ENCODE measurements at places on chromosomes 11 and 22. TPM values are rescaled to one million over a fixed set of nuclear protein-coding genes. Genes with fewer than 3 reads are reported as not detected.

GRCh38 chr11:125429174-125429707 lies 66.8 kb downstream of the FEZ1 start:
- DNase-seq, result peak; percentile 26

DNA sequence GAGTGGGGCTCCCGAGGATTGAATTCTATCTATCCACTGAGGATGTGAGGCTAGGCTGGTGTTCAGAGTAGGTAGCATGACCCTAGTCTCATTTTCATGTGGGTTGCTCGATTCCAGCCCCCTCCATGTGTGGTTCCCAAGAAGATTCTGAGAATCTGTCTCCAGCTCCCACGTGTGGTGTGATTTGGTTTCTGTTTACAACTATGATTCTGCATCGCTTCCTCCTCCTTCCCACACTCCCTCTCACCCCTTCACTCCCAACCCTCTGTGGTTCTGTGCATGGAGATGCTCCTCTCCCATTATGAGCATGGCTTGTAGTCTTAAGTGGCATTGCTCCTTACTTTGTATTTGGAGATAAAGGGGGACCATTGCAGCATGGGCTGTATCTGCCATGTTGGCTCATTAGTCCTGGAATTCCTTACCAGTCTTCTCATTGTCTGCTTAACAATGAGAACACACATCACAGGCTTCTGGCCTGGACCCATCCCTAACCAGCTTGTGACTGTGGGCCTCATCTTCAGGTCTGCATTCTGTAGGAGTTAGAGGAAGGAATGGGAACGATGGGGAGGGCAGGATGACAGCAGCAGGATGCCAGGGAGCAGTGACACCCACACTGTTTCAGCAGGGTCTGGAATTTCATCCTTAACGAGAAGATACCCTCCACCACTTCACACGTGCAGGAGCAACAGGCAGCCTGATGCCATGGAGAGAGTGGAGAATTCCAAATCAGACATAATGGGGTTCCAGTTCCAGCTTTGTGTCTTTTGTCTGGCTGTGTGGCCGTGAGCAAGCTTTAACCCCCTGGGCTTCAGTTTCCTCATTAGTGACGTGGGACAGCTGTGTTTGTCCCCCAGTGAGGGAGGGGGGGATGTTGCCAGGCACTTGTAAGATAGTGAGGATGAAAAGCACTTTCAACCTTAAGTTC lies 86.0 kb downstream of the CCDC81 start:
- DNase-seq, result no peak

- DNase-seq, result no peak
Measured at GRCh38 chr11:61749591-61750217, 2.7 kb upstream of the MYRF start.

FOLR2 gene
- total RNA-seq, result not detected

PGA3 gene
- 0.30 TPM for total RNA-seq

OR10A2 gene
- not detected for total RNA-seq
